ENCODE measurements at places on chromosomes 2 and 18.

DNA sequence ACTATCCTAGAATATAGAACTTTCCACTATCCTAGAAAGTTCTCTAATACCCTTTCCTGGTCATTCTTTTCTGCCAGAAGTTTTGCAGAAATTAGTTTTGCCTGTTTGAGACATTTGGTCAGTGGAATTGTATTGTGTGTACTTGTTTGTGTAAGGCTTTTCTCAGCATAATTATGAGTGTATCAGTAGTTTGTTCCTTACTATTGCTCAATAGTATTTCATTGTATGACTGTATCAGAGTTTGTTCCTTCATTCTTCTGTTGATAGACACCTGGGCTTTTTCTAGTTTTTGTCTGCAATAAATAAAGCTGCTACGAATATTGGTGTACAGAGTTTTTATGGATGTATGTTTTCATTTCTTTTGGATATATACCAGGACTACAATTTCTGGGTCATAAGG is 27.2 kb downstream of the CCDC138 start:
- DNase-seq = no peak

DNA sequence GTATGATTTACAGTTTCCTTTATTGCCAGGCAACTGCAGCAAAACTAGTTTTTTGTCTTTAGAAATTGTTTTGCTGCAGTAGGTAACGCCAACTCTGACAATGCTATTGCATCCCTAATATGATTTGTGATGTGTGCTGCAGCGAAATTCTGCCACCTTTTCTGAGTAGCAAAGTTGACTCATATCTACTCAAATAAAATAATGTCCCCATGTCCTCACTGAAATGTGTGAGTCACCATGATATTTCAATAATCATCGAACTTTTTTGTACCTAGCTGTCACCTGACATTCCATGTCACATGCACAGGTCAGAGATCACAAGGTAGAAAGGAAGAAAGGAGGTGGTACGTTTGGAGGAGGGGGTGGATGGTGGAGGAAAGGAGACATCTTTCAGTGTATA is 205.0 kb downstream of the RAD51AP2 start:
- DNase-seq = no peak

DNA sequence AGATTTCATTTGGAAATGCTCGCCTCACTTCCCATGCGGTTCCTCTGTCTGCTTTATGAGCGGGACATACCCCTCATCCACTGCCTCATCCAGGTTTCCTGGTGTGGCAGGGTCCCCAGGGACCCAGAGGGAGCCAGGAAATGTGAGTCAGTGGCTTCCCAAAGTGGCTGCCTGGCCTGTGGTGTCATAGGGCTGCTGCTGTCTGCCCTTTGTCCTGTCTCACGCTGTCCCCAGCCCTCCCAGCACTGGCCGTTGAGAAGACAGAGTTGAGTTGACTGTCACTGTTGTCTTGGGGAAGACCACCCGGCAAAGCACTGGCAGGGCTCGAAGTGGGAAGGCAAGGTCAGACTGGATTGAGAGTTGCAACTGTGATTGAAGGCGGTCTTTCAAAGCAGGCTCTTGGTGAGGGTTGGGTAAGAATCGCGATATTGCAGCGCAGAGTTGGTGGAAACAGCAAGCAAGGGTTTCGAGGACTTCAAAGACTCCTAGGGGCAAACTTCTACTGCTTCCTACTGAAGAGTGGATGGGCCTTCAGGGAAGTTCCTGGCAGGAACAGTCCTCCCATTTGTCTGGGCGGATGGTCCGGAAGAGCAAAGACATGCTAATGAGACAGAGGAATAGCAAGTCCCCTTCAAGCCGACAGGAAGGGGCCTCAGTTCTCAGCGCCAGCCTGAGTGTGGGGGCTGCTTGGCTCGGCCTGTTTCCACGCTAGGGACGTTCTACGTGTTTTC is 33.9 kb downstream of the RAB31 start:
- no peak for DNase-seq

GRCh38 chr18:63255435-63255834 is 64.1 kb downstream of the BCL2 start:
- DNase-seq = no peak

- DNase-seq = no peak
Measured at GRCh38 chr2:121791290-121791689, 35.8 kb downstream of the TSN start.

GRCh38 chr2:73112913-73113854 is at the start of gene RAB11FIP5:
RAB11FIP5 (minus strand) TSS chr2:73112948; CDS start chr2:73112777, 171 bp downstream.
- peak; percentile 62 for DNase-seq

GRCh38 chr18:39870591-39870990 is 2084.4 kb upstream of the PIK3C3 start:
- DNase-seq = no peak

DNA sequence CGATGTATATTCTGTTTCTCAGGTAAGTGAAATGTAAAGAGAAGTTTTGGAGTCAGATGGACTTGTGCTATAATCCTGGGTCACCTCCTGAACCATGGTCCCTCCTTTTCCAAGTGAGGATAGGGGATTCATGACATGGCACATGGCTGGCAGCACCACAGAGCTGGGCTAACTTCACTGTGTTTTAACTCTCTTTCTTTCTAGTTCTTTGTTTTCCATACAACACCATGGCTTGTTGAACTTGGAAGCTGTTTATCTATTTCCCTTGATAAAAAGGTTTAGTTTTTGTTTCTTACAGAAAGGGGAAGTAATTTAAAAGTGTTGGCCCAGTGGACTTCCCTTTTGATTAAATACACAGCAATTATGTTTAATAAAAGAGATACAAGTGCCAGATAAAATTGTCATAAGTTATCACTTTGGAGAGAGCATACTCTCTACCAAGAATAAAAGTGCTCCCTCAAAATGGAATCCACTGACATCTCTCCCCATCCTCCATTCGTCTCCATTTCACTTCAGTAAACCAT is 90.4 kb downstream of the PLCL1 start:
- DNase-seq = no peak

DNA sequence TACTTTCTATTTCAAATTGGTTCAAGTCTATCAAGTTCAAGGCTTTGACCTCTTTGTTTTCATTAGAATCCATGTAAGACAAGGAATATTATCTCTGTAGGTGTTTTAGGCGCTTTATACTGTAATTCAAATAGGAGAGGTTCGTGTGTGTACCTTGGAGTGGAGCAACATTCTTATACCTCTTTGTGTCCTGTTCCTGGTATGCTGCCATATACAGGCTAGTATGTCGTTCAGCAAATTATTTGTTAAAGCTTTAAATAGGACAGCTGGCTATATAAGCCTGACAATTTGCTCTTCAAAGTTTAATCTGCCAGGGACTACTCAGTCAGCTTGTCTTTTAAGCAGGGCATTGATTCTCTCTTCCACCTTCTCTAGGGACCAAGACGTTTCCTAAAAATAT is 31.1 kb upstream of the SPAG16 start:
- DNase-seq = no peak

GRCh38 chr18:9701609-9702349 is 6.3 kb upstream of the RAB31 start:
- no peak for DNase-seq

GRCh38 chr2:654896-655295 is 22.3 kb downstream of the TMEM18 start:
- no peak for DNase-seq

DNA sequence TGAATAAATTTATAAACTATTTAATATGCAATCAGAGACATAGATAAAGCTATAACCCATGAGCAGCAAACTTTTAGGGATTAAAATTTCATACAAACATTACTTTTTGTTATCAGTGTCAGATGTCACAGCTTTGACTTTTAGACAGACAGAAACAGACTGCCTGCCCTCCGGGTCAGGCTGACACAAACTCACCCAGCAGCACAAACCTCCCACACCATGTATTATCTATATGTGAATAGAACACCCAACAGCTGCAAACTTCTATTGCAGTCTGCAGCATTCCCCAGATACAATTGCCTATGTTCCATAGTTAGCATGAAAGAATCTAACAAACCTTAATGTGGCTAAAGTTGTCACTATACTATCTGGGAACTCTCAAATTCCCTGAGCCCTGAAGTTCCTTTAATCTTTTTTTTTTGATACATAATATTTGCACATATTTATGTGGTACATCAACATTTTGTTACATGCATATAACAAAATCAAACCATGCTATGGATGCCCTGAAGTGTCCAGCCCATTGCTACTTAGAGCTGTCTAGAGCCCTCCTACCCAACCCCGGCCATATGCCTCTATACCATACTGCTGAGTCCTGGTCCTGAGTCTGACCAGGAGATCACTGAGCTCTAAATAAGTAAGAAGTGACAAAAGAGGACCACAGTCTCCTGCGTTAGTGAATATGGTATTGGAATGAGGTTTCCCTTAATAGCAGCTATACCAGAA is 214.4 kb downstream of the ZNF385B start:
- no peak for DNase-seq

GRCh38 chr2:142020368-142020767 is 110.4 kb downstream of the LRP1B start:
- DNase-seq = no peak

GRCh38 chr2:46471-47345 is at the start of gene FAM110C:
FAM110C (minus strand) TSS chr2:46505; CDS start chr2:46385, 120 bp downstream.
- peak; percentile 16 for DNase-seq

- no peak for DNase-seq
Measured at GRCh38 chr2:88845772-88846661, 154.5 kb downstream of the RPIA start.

- no peak for DNase-seq
Measured at GRCh38 chr2:58515827-58516573, 274.9 kb upstream of the FANCL start.

DNA sequence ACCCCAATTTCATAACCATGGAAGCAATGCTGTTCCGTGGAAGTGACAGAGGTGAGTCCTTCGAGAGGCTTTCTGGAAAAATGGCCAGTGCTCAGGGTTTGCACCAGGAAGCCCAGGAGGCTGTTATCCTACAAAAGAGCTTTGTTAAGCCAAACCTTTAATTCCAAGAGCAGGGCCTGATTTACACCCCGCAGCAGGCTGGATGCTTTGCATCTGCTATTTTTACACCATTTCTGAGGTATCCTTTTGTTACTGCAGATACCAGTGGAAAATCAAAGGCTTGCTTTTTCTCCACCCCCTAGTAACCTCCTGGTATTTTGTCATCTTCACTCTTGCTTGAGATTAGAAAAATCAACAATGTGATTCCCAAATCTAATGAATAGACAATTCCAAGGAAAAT is 380.6 kb downstream of the SOX11 start:
- DNase-seq = no peak

DNA sequence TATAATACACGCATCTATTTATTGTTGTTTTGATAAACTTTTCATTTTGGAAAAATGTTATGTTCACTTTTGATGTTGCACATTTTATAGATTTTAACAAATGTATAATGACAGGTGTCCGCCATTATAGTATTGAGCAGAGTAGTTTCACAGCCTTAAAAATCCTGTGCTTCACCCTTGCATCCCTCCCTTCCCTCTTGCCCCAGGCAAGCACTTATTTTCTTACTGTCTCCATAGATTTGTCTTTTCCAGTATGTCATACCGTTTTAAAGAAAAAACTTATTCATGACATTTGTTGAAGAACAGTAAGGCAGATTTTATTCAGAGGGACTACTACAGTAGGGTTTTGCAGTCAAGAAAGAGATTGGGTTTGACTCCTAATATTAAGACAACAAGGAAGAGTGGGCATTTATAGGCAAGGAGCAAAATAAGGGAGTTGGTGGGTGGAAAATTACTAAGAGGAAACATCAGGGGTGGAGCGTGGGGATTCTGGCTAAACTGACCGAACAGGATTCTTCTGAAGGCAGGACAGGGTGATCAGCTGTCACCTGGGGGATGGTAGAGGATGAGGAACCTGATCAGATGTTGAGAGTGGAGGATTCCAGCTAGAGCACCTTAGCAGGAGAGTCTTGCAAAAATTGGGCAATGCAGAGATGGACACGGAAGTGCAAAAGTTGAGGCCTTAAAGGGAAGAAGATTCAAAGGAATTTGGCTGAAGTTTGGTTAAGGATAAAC is 108.8 kb downstream of the NCK2 start:
- no peak for DNase-seq

- DNase-seq = no peak
Measured at GRCh38 chr2:167826906-167827305, 420.5 kb downstream of the STK39 start.

DNA sequence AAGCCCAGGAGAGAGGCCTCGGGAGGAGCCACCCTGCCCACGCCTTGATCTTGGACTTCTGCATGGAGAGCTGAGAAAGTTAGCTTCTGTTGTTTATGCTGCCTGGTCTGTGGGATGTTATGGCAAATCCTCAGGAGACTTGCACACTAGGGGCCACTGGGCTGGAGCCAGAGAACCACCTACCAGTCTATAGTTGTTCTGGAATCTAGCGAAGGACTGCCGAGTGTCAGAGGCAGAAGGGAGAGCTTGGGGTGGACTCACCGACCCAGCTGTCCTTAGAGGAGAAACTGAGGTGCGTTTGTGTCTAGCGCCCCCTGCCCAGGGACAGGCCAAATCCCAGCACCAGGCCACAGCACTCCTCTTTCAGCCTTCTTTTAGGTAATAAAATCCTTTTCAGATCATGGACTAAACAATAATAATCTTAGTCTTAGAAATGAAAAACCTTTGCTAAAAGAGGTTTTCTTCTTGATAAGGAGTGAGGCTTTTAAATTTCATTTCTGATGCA is 398.7 kb upstream of the SALL3 start:
- DNase-seq = no peak

GRCh38 chr18:6589923-6590322 is 139.6 kb upstream of the ARHGAP28 start:
- DNase-seq = no peak

DNA sequence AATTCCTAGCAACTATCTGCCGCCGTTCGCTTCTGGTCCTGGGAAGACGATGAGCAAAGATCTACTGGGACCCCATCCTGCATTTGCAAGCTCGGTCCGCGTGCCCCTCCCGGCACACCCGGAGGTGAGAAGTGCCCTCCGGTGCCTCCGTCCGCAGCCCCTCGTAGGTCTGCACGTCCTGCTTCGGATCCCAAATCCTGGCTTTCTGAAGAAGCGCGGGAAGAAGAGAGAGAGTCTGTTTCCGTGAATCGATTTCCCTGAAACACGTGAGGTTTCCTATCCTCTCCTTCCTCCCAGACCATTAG is 5.0 kb upstream of the OSR1 start:
- DNase-seq = no peak

GRCh38 chr2:78251708-78252107 is 729.5 kb upstream of the LRRTM4 start:
- DNase-seq = no peak

DNA sequence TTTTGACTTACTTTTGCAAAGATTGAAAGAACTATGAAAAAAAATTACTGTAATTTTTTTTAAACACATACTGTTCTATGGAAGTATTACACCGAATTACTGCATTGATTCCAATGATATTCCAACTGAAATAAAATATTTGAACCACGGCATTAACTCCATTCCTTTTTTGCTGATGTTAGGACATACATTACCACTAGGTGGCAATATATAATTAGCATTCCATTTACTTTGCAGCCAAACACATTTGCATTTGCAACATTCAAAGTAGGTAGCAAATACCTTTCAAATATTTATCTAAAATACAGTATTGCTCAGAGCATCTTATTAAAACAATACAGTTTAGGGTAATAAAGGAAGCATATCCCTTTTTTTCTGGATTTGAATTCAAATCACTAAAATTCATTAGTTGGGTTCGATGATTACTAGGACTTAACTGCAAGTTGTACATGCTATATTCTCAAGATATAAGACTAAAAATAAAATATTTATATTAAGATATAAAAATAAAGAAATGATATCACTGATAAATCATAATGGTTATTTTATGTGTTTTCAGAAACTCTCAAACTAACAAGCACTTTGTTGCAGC is 31.3 kb downstream of the LANCL1 start:
- no peak for DNase-seq

- no peak for DNase-seq
Measured at GRCh38 chr2:218904176-218904575, 23.5 kb downstream of the WNT10A start.

- no peak for DNase-seq
Measured at GRCh38 chr18:13446024-13446423, 227.5 kb downstream of the LDLRAD4 start.

- no peak for DNase-seq
Measured at GRCh38 chr18:62744076-62744968, 29.0 kb downstream of the PHLPP1 start.

All from activated CD8-positive, alpha-beta memory T cell treated with anti-CD3 and anti-CD28 coated beads for 4 hours (primary cell).